ENCODE measurements at places on chromosomes 2 and 18.

DNA sequence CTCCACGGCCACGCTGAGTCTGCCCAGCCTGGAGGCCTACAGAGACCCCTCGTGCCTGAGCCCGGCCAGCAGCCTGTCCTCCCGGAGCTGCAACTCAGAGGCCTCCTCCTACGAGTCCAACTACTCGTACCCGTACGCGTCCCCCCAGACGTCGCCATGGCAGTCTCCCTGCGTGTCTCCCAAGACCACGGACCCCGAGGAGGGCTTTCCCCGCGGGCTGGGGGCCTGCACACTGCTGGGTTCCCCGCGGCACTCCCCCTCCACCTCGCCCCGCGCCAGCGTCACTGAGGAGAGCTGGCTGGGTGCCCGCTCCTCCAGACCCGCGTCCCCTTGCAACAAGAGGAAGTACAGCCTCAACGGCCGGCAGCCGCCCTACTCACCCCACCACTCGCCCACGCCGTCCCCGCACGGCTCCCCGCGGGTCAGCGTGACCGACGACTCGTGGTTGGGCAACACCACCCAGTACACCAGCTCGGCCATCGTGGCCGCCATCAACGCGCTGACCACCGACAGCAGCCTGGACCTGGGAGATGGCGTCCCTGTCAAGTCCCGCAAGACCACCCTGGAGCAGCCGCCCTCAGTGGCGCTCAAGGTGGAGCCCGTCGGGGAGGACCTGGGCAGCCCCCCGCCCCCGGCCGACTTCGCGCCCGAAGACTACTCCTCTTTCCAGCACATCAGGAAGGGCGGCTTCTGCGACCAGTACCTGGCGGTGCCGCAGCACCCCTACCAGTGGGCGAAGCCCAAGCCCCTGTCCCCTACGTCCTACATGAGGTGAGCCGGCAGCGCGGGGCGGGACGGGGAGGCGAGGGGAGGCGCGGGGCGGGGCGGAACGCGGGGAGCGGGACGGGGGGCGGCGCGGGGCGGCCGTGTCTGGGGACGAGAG, 15.2 kb downstream of the NFATC1 start:
- DNase-seq: no peak

DNA sequence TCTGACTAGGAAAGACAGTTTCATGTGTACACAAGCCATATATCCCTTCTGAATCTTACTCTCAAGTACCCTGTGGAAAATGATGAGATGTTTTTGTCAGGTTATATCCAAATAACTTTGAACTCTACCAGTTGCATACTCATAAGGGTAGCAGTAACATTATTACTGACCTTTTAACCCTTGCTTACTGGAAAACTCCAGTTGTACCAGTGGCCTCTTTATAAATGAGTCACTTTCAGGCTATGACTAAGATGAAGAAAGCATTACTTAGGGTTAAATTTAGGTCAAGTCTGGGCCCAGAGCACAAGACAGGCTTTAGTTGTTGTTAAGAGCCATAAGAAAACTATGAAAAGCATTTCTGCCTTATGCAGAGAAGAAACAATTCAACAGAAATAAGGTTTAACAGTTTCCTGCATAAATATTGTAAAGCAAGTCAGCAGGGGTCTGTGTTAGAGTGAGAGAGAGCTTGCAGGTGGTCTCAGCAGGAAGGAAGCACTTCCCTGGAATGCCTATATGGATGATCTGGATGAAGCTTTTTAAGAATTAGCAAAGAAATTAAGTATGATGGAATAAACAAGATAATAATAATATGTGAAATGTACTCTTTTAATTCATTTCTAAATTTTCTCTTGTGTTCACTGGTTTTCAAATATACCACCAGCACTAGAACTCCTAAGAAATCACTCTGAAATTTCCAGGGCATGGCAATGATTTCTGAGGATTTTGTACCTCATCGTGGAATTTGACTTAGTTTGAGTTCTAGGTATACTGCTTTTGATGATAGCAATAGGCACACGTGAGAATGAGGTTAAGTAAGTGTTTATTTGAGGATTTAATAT, 126.6 kb downstream of the UBE2E3 start:
- no peak for DNase-seq

GRCh38 chr2:85675866-85676548, 8.0 kb upstream of the SFTPB start:
- DNase-seq: no peak

GRCh38 chr18:48929212-48929612, 21.6 kb downstream of the SMAD7 start:
- no peak for DNase-seq

- DNase-seq: no peak
Observed at GRCh38 chr2:53378791-53379190, 388.8 kb upstream of the CHAC2 start.

- peak; percentile 11 for DNase-seq
Observed at GRCh38 chr2:10864861-10865636, 46.7 kb upstream of the KCNF1 start.

DNA sequence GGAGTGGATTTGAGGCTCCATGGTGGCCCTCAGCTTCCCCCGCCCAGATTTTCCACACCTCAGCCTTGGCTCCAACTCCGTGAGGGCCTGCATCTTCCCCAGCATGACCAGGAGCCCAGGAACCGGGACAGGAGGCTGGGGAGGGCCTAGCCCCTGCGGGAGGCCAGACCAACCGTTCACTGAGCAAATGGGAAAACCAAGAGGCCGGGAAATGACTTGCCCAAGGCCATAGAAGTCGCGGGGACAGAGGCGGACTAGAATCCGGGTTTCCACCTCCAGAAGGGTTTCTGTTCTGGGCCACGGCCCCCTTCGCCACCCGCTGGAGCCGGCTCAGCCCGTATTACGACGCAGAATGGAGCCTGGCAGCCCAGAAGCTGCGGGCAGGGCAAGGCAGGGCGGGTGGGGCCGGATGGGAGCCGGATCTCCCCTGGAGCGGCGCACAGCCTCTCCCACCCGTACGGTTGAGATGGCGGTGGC, 7.9 kb upstream of the CRYBA2 start:
- no peak for DNase-seq

DNA sequence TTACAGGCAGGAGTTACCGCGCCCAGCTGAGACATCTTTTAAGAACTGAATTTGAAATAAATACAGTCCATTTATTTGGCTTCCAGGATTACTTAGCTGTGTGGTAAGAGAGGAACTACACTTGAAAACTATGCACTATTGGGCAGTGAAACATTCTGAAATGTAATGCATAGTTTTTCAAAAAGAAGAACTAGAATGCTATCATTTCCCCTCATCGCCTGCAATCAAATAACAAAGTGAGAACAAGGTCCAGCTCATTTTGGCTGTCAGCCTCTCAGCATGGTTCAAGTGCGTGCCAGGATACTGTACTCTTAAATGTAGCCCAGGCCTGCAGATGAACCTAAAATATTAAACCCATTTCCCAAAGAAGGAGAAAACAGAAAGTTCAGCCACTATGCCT, 76.6 kb upstream of the ARL5A start:
- no peak for DNase-seq

DNA sequence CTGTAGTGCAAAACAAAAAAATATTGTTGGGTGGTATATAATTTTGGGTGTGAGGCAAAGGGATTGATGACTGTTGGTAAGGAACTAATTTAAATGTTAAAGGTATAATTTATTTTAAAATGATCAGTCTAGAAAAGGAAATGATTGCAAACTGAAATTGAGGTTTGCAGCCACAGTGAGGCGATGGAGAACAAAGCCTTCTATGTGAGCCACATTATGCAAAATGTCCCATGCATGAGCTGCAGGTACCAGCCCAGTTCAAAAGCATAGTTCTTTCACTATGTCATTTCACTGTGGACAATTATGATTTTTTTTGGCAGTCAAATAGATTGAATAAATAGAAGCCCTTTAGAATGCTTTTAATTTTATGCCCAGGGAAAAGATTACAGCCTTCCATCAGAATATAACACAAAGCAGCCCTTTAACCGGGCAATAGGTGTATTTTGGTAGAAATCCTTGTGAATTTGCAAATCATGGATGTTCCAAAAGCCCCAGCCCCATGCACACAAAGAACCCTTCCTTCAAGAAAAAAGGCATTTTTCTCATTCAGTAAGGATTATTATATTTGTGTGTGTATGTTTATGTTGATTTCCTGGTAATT, 1.7 kb downstream of the MAP2 start:
- DNase-seq: no peak

DNA sequence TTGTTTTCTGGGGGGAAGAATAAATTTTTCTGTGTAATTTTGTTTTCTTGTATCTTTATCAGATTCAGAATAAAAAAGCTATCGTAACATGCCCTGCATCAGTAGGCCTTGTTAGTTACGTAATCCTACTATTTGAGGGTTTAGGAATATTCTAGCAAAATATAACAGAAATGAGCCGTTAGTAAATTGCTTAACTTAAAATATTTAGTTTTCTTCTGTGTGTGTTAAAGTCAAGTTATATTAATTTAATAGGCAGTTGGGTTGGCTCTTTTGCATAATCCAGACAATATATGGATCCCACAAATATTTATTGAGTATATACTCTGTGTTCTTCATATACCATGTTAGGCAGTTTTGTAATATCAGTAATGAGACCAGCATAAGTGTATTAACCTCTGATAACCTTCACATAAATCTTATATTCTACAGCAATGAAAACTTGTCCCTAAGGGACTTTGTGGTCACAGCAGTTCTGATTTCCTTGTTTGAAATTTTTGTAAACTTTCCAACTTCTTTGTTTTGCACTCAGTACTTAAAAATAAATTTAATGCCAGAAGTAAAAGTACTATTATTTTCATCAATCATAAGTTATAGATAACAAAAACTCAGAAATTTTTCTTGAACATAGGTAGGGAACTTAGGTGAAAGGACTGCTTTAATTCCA, 151.9 kb downstream of the FMNL2 start:
- no peak for DNase-seq

DNA sequence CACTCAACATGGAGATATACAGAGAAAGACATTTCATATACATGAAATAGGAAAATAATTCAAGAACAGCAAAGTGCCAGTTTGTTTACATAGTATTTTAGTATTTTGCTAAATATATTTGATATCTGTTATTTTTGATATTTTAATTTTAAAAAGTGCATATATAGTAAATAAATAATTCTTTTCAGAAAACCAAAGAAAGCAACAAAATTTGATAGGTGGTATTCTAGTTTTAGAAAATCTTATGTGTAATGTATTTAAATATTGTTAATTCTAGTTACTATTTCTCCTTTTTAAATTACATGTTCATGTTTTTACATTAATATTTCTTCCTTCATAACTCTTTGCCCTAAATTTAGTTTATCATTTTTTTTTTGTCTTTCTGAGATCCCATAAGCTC, 34.5 kb upstream of the FAM171B start:
- no peak for DNase-seq

DNA sequence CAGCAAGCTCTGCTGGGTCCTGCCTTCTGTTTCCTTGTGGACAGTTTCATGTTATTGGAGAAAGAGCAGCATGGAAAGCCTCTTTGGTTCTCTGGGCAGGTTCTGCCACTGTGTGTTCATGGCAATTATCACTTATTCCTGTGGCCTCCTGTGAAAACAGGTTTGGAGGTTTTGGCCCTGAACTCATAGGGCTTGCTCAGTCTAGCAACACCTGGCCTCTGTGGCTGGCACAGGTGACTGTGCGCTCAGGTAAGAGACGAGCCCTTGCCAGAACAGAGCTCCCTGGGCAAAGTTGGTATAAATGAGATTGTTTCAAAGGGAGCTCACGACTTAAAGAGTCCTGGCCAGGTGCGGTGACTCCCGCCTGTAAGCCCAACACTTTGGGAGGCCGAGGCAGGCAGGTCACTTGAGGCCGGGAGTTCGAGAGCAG, 5.7 kb downstream of the CEP68 start:
- no peak for DNase-seq

DNA sequence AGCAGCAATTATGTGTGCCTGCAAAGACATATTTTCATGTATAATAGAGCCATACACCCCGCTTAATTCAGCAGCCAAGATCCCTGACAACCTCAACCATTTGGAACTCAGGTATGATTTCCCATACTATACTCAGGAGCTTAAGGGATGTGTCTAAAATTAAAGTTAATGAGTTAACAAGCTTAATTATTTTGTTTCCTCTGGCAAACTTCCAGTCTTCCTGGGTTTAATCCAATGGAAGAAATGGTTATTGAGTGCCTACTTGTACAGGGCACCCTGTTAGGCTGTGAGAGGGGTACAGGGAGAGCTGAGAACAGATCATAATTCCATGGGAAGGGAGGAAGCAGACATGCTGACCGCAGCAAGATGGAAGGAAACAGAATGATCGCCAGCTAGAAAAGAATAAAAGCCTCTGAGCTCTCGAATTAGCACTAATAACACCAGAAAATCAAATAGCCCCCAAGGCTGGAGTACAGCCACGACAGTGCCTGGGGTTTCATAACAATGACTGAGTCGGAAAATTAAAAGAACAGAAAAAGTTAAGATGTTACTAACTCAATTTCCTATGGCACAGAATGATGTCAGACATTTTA, 20.8 kb upstream of the CEP68 start:
- DNase-seq: no peak

DNA sequence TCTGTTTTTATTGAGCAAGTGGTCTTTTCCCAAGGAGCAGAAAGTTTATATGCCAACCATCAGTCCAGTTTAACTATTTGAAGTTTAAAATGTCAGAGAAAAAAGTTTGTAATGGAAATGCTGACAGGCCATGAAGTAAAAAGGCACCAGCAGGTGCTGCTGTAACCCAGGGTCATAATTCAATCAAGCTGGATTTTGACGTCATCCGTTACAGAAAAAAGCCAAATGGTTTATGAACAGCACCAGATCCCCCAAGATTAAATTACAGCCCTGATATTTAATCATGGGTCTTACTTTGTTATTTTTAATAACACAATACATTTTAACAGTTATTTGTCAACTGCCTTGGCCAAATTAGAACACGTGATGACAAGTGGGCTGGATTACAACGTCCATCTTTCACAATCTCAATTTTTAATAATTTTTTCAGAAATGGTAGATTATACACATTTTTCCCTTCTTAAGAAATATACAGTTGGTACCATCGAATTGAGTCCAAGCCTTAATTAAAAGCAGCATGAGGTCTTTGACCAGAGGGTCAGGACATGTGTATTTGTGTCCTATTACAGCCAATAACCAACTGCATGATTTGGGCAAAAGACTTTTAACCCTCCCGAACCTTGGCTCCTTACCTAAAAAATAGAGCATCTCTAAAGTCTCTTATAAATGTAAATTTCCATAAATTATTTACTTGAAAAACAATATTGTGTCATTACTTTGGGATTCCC, 10.0 kb downstream of the TCF4 start:
- DNase-seq: no peak

- no peak for DNase-seq
Observed at GRCh38 chr2:7618031-7618430, 700.8 kb downstream of the RNF144A start.

GRCh38 chr2:147451902-147452515, 392.8 kb upstream of the ACVR2A start:
- DNase-seq: no peak

Measured in T-helper 2 cell treated with Interferon-gamma antibody and Interleukin-4, amounts not matched to agents 5 μg/mL and 100 μg/mL, for 36 hours (primary cell).